ENCODE measurements at places on chromosomes 5 and 9. TPM values are rescaled to one million over a fixed set of nuclear protein-coding genes. Genes with fewer than 3 reads are reported as not detected.

DMRT2 gene
- total RNA-seq = not detected

ADGRD2 gene
- total RNA-seq = under 0.01 TPM

IFNA13 gene
- not detected for total RNA-seq

SLC27A6 gene
- 0.54 TPM for total RNA-seq

DNA sequence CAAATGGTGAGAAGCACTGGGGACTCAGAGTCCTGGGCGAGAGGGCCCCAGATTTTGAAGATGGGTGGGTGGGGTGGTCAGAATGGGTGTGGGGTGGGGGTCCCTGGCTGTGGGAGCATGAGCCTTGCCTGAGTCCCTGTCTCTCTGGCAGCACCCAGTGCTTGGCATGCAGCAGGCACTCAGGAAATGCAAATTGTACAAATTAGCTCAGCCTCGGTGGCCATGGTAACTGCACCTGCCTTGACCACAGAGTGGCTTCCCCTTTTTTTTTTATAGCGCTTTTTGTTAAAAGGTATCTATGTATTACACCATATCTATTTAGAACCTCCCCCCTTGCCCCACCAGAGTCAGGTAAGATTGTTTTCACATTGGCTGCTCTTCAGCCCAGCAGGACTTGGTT is 19.2 kb upstream of the PITX1 start:
- peak; percentile 72 for DNase-seq

GRCh38 chr5:171506951-171507350 is 87.5 kb downstream of the FGF18 start:
- DNase-seq = no peak

DNA sequence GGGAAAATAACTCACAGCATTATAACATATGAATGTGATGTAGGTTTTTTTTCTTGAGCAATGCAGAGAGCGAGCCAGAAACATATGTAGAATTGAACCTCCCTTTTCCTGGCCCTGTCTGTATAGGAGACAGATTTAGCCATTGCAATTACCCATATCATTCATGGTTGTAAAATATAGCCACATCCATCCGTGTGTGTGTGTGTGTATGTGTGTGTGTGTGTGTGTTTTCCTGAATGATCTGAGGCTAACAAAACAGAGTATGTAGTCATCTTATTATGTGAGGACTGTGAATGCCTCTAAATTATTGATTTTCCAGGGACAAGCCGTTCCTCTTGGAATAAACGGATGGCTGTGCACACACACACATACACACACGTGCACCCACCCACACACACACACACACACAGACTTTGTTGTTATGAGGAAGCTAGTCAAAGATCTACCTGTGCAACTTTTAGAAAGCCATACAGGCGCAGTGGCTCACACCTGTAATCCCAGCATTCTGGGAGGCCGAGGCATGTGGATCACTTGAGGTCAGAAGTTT is 11.7 kb upstream of the DENND1A start:
- no peak for DNase-seq

DNA sequence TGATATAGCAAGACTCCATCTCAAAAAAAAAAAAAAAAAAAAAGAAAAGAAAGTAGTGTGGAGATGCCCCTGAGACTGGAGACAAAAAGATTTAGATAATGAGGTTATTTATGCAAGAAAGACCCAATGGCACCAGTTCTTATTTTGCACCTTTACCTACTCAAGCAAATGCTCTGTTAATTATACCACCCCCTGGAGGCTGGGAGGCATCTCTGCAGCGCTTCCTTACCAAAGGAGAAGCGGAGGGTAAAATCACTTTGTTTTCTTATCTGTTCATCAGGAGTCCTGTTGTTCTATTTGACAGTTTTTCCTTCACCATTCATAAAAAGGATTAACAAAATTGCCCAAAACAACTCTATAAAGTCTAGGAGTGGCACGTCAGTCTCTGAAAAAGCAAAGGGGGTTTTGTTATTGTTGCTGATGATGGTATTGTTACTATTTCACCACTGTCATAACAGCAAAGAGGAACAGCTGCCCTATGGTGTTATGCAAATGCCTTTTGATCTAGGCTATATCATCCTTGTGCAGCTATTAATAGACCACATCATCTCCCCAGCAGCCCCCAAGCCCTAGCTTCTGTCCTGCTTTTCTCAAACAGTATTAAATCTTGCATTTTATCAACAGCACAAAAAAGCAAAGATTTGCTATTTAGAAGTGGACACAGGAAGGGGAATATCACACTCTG is 174.0 kb downstream of the PALM2AKAP2 start:
- no peak for DNase-seq

All from hematopoietic multipotent progenitor cell (in vitro differentiated cells).